ENCODE measurements at places on chromosomes 2 and 18. TPM values are rescaled to one million over a fixed set of nuclear protein-coding genes. Genes with fewer than 3 reads are reported as not detected.

GRCh38 chr2:24008672-24009366 is 1.1 kb upstream of the MFSD2B start:
- no peak for DNase-seq

DNA sequence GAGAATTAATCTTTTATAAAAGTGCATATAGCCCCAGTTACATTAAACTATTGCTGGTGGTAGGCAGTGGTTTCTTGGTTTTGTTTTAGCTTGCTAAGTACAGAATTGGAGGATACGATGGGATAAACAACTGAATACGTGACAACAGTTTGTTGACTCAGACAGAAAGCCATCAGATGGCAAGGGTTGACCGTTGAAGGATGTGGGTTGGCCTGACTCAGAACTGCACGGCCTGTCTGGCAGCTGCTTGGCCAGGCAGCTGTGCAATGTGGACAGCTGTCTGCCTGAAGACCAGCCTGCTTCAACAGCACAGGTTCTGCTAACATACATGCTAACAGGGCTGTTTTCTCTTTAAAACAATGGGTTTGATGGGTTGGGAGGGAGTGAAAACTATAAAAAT is 46.6 kb downstream of the PRKRA start:
- DNase-seq, result no peak

GRCh38 chr2:136107051-136108033 is 10.6 kb downstream of the CXCR4 start:
- no peak for DNase-seq

The COL5A2 gene
- total RNA-seq, result 37.7 TPM

The FABP1 gene
- 1.3 TPM for total RNA-seq
